ENCODE measurements at places on chromosomes 13 and 19.

DNA sequence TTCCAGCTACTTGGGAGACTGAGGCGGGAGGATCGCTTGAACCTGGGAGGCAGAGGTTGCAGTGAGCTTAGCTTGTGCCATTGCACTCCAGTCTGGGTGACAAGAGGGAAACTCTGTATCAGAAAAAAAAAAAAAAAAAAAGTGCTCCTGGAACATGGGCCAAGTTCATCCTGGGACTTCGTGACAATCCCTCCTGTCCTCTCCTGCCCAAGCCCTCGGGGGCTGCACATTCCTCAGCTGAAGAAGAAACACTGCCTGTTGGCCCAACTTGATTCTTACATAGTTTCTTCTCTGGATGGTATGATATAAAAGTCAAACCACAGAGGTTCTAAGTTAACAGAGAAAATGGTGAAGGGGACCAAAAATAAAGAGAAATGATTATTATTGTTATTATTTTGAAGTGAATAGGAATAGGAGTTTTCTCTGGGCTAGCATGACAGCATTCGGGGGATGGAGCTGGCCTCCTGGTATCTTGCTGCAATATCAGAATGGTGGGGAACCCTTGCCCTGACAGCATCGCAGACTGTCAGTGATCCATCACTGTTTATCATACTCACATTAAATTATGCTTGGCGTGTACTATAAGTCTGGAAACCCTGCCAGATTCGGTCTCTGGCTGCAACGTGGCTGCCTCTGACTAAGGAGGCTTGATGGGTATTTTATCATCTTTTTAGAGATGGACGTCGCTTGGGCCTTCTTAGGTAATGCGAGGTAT, 113.7 kb upstream of the OXGR1 start:
- no peak for DNase-seq

DNA sequence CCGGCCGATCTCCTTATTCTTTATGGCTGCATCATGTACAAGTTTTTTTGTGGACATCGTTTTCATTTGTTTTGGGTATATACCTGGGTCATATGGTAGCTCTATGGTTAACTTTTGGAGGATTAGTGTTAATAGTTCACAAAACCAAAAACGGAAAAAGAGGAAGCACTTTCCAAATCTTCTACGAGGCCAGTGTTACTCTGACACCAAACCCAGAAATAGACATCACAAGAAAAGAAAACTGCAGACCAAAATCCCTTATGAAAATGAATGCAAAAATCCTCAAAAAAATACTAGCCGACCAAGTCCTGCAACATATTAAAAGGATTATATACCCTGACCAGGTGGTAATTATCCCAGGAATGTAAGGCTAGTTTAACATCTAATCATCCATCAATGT, 29.8 kb downstream of the ADGRE2 start:
- no peak for DNase-seq

GRCh38 chr13:74047931-74048600, 86.1 kb downstream of the KLF12 start:
- DNase-seq: no peak

DNA sequence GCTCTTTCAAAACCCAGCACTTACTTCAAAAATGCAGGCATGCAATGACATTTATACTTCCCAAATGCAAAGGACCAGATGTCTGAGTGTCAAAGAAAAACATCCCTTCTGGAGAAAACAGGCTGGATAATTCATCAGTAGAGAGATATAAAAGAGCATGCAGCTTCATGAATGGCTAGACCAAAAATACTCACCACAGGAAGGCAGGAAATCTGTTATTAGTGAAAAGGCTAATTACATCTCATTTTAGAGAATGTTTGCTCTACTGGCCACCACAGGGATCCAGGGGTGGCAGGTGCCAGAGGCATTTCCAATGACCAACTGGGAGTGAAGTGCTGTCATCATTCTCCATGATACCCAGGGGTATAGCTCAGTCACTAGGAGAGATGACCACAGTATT, 106.5 kb downstream of the LHFPL6 start:
- DNase-seq: no peak

- no peak for DNase-seq
Observed at GRCh38 chr19:46210669-46211068, 18.9 kb upstream of the IGFL1 start.

- DNase-seq: no peak
Observed at GRCh38 chr19:21519488-21519887, 14.1 kb downstream of the ZNF429 start.

DNA sequence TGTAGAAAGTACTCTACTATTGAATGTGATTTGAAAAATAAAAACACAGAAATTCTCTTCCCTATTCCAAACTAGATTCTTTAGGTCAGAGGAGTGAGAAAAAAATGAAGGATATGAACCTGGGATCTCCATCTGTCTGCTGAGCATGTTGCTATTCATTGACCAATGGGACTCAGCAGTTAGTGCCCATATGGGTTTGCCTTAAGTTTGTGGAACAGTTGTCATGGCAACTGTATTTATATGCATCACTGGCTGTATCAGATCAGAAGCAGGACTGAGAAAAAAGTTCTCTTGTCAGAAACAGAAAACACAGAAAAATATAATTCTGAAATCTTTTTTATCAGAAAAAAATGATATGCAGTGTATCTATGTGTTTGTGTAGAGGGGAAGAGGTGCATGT, 73.3 kb upstream of the ATXN8OS start:
- no peak for DNase-seq

DNA sequence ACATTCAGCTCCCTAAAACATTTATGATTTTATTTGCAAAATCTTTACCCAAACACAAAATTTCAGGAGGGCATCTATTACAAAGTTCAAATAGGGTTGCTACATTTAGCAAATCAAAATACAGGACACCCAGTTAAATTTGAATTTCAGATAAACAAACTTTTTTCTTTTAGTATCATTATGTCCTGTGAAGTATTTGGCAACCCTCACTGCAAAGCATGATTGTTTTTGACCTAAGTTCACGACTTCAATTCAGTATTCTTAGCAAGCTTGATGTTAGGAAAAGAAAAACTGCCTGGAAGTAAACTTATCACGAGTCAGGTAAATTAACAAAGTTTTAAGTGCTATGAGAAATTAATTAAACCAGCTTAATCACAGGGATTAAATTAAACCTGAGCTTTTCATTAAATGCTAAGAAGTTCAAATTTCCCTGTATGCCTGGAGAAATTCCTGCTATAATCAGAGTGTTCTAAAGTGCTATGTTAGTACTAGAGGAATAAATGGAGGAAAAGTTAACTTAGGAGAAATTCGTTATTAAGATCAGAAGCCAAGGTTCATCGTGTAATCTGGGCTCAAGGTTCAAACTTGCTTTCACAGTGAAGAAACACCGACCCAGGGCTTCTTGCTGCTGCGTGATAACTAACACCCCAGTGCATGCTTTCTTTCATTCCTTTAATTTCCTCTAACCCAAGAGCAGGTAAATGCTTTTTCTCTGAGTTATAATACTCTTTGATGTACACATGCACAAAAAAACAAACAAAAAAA, 298.1 kb downstream of the FOXO1 start:
- DNase-seq: no peak

GRCh38 chr19:10338940-10339339, 484 bp downstream of the ICAM3 start:
- DNase-seq: no peak

- no peak for DNase-seq
Observed at GRCh38 chr13:24147570-24147963, 13.0 kb upstream of the SPATA13 start.

DNA sequence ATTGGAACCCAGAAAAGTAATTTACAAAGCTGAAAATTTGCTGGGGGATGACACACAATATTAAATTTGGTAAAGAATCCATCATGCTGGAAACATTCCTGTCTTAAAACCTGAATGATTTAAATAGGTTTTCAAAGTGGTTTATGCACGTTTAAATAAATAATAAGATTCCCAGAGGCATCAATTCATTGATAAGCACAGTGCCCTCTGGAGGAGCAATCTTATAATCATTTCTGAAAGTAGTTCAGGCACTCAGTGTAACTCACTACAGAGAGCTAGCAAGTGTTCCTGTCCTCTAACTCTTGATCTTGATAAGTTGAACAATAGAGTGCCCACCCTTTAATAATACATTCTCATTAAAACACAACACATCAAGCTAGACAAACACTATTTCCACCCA, 43.5 kb upstream of the SHISA2 start:
- DNase-seq: no peak

GRCh38 chr13:47036294-47037008, 139.6 kb upstream of the HTR2A start:
- DNase-seq: no peak

- DNase-seq: no peak
Observed at GRCh38 chr19:55106591-55106990, 10.8 kb downstream of the PPP1R12C start.

GRCh38 chr13:44180876-44181536, 192.6 kb upstream of the SERP2 start:
- DNase-seq: no peak

DNA sequence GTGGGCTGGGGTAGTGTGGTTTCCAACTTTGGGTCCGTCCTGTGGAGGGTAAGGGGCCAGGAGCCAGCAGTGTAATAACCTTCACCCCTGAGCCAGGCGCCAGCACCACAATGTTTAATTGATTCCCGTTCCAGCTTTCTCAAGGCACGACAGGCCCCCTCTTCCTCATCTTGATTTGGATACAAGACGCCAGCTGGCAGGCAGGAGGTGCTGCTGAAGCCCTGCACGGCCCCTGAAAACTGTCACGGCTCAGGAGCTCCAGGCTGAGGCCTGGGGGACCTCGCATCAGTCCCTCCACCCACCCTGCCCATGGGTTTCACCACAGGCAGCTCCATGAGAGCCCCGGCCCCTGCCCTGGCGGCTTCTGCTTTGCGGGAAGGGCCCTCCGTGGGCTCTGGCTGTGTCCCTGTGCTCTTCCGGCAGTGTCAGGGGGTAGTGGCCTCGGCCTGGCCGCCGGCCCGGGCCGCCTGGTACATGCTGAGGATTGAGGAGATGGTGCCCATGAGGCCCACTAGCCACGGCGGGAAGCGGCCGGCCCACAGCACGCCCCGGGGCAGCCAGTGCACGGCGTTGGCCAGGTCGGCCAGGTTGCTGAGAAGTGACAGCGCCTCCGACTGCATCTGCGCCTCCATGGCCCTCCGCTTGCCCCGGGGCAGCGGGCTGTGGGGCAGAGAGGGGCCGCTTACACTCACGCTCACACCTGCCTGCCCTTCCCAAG, 11.9 kb downstream of the PEX11G start:
- DNase-seq: no peak

DNA sequence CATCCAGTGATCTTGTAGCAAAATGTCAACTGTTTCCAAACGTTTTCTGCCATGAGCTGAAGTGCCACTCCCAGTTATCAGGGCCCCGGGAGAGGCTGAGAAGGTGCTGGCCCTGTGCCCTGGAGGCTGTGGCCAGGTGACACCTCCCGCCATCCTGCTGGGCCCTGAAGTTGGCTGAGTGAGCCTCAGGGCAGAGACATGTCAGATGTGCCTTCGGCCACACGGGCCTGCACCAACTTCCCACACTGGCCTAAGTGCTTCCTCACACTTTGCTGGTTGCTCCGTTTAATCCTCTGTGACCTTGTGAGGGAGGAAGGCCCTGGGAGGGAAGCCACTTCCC, 4.8 kb downstream of the ADPRHL1 start:
- DNase-seq: no peak

GRCh38 chr13:21723807-21724505, 53.1 kb downstream of the FGF9 start:
- no peak for DNase-seq

DNA sequence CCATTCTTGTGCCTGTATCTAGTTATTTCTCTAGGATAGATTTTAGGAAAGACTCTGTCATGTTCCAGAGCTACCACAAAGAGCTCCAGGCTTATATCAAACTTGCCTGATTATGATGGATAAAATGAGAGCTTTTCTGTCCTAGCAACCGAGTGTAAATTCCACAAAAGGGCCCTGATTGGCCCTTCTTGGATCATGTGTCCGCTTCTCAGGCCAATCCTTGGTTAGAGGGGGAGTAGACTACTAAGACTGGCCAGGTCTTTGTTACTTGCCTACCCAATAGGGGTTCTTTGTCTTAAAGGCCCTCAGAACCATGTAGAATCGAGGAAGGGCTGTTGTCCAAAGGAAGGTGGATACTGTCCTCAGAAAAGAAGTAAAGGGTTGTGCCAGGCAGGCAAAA, 2.4 kb downstream of the DHX34 start:
- no peak for DNase-seq

All from vagina (tissue), 2 donors.